ENCODE measurements at places on chromosomes 7 and 10.

GRCh38 chr7:69095649-69096048 is 502.6 kb upstream of the AUTS2 start:
- no peak for DNase-seq

DNA sequence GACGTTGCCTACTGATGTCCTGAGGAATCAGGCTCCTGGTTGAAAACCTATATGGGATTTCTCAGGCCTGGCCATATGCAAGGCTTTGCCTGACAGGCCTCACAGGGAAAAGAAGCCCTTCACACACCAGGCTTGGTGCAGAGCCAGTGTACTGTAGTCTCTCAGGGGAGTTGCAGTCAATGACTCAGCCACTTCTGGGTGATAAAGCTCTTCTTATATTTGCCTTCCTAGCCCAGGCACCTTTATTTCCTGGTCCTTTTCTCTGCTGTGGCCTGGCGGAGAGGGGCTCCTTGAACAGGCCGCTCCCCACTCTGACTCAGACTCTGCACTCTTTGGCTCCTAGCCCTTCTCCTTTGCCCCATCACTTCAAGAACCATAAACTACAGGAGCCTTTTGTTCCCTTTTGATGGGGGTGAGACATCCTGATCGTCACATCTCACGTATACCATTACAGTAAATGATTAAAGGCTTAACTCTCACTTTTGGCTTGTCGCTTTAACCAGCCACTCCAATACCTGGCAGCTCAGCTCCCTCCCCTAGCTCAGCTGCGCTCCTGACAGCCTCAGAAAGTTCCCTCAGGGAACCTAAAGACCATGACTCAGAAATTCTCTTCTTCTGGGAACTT is 33.5 kb downstream of the DPY19L1 start:
- DNase-seq: no peak

DNA sequence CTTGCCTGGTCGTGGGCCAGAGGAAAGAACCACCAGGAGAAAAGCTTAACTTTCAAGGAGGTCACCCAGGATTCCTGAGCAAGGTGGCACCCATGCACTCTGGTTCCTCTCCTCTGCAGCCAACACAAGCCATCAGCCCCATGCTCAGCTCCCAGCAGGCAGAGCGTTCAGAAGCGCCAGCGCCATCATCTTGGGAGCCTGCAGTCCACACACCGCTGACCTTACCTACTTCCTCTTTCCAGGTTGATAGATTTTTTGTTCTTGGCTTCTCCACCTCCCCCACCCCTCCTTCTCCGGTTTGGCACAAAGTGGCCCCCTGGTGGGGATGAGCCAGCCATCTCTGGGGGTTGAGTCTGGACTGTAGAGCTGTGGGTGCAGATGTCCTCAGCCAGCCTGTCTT is 1.7 kb upstream of the WDR86 start:
- no peak for DNase-seq

DNA sequence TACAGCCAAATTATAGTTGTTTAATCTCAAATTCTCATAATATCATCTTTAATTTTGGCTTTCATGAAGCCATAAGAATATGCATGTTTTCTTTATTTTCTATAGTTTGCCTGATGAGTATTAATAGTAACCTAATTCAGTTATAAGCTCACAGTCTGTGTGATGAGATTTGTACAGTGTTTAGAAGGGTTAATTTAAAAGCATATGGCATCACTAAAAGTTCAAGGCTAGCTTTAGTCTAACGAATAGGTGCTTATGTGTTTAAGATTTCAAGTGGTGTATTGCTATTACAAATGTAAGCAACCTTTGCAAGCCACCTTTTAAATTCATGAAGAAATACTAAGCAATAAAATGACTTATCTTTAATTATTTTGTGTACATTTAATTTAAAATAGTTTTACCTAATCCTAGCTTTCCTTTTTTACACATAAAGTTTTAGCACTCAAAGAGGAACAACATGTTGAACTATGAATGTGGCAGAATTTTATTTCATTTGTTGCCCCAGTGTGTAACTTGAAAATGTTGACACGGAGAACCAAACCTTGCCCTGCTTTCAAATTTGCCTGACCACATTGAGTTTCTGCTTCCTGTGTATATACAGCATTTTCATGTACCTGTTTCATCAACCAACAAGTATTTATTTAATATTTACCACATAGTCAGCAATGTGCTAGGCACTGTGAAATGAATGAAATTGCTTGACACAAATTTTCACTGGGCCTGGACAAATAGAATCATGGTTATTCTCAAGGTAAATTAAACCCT is 41.5 kb downstream of the TET1 start:
- DNase-seq: no peak

DNA sequence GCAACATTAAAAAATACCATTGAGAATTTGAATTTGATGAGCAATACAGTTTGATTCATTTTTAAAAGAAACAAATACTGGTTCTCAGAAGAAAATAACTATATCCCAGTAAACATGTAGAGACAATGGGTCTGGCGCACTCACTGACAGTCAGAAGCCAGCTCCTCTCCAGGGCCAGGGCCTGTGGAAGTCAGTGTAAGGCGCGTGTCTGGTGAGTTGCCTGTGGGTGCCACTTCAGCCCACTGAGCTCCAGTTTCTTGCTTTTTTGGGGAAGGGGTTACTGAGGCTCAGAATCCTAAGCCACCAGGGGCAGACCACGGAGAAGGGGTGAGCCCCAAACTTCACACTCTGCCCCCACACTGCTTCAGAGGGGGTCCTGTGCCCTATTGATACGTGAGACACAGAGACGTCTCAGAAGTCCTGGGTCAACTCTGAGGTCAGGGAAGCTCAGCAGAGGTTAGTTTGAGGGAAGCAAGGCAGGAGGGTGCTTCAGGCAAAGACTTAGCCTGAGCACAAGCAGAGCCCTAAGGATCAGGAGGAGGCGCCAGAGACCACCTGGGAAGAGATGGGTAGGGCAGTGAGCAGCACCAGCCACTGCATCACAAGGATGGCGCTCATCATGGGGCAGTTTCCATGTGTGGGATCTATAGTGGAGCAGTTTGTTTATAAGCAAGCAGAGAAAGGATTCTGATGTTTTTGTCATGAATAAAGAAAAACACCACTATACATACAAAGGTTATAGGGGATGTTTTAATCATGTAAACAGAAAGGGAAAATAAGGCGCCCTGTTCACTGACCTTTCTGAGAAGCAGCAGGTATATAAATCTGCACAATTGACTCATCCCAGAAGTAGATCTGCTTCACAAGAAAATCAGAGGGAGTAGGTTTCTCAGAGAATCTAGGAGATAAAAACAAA is 95.7 kb downstream of the PKD1L1 start:
- peak; percentile 11 for DNase-seq

DNA sequence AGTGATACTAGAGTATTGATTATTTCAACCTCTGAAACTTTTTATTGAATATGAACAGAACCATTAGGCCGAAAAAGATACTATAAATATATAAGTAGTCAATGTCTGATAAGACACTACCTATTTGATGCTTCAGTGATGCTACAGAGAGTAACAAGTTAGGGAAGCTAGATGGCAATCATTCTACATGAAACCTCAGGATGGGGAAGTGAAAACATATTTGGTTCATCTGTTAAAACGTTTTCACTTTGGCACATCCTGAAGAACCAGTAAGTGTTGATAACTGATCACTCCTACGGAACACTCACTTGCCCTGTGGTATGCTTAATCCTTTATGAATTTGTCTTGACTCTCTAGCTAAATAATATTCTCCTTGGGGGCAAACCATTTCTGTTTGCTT is 1064.9 kb downstream of the NXPH1 start:
- no peak for DNase-seq

DNA sequence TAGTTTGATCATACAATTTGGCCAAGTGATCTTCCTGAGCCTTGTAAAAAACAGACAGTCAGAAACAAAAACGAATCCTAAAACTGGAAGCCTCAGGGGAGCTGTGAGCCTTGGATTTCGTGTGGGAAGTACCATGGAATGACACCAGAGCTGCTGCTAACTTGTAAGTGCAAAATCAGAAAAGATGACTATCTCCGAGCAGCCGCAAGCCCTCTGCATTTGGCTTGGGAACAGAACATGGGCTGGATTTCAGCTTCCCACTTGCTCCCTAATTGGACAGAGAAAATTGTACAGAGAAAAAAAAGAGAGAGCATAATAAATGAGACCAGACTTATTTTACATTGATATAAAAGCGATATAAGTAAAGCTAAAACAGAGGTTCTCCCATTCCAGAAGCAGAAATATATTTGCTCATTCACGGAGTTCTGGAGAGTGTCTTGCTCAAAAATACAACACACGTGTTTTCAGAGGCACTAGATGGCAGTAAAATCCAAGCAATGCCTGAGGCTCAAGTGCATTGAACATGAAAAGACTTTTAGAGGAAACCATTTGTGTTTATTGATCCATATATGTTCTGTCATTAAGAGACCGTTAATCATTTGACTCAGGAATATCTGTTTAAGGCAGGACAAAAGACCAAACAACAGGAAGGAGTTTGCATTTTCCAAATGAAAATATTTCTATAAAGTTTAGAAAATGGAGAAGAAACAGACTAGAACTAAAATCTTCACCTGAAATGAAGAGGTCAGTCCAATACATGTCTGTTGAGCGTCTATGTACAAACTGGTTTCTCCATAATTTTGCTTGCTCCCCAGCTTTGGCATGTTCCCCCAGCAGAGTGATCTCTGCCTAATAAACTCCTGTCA is 78.3 kb upstream of the SLC26A5 start:
- no peak for DNase-seq

- no peak for DNase-seq
These were observed 261.2 kb downstream of the PPP1R3A start for GRCh38 chr7:113657603-113658002.

GRCh38 chr10:72344932-72345331 is 9.8 kb downstream of the DNAJB12 start:
- peak; percentile 56 for DNase-seq

GRCh38 chr7:142806022-142806356 is 35.2 kb downstream of the PRSS2 start:
- no peak for DNase-seq

DNA sequence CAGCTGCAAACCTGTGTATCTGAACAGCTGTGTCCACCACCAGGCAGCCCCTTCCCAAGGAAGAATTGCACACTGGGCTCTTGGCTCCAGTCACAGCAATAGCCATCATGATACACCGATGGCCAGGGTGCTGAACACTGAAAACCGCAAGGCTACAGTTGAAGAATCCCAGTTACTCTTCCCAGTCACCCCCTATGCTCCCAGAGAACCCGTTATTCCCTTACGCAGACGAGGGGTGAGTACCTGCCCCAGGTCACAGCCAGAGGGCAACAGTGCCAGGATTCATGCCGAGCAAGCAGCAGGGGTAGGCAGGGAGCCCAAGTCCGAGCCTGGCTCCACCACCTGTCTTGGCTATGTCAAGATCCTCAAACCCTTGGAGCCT is 57.8 kb downstream of the RASGEF1A start:
- DNase-seq: peak; percentile 1

DNA sequence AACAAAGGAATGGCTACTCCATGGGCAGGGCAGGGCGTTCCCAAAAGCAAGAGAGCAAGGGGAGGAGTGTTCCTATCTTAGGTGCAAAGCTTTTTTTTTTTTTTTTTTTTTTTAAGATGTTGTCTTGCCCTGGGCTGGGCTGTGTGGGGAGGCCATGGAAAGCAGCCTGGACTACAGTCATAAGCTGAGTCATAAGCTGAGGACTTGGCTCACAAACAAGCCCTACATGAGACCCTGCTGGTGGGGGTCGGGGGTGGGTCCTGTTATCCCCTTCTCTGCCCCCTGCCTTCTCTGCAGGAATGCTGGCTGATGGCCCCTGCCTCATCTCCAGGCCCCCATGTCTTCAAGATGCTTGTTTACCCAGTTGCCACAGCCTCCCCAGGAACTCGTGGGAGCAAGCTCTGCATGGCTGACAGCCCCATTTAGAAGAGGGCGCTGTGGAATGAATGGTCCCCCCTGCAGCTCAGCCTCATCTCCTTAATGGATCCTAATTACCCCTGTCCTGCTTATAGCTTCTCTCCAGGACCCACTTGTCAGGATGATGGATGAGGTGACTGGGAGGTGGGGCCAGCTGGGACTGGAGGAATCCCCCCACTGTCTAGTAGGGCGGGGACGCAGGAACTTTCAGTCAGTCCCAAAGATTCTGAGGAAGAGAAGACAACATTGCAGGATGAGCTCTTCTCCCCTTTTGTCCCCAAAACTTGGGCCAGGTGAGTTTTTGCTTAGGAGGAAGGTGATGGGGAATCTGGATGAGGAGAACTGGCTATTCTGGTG is 340.8 kb upstream of the PODXL start:
- DNase-seq: no peak

- DNase-seq: no peak
These were observed 18.8 kb downstream of the REEP3 start for GRCh38 chr10:63539994-63540393.

DNA sequence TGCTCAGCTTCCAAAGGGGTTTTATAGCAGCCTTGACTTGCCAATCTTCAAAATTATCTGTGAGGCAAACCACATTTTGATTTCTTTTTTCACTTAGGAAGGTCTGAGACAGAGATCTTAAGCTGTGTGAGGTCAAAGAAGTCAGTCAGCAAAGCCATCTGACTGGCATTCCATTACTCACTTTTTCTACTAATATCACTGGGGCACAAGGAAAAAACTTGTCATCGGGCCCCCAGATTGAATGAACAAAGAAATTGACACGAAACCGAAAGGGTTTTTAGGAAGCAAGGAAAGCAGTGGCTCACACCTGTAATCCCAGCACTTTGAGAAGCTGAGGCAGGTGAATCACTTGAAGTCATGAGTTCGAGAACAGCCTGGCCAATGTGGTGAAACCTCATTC is 78.5 kb upstream of the FRMD4A start:
- DNase-seq: peak; percentile 55

DNA sequence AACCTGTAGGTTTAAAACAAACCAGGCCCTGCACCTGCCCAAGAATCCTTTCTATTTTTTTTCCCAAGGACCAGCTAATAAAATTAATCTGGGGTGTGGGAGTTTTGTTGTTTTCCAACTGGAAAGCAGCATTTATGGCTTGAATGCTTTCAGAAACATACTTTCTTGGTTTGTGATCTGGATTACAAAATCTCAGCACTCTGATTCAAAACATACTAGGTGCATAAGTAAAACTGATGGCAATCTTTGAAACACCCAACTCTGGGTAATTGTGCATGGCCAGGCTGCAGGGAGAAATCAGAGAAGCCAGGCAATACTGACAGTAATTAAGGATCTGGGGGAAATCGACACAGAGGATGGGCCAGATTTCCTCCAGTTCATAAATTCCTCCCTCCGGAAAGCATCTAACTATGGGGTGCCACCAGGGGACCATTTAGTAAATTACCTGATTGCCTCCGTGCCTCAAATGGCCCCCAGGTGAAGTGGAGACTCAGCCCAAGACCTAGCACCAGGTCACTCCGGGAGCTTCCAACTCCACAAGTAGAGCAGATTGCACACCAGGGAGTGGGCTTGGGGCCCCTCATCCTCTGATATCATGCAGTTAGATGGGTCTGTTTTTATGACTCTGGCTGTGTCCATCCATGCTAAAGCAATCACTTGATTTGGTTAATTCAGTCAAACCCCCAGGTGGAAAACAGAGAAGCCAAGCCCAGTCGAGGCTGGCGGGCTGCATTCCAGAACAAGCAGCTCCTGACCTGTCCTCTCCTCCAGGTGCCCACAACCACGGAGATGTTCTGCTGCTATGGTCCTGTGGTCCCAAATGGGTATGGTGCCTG is 15.2 kb upstream of the C10orf53 start:
- DNase-seq: no peak

GRCh38 chr7:7790041-7790741 is 71.8 kb upstream of the RPA3 start:
- DNase-seq: no peak

All from stimulated activated naive CD8-positive, alpha-beta T cell treated with anti-CD3 and anti-CD28 coated beads, Interleukin-15, Interleukin-2, amounts not matched to agents 100 U/mL and 50 U/mL, for 24 hours (primary cell).